ENCODE measurements at places on chromosomes 5 and 9.

DNA sequence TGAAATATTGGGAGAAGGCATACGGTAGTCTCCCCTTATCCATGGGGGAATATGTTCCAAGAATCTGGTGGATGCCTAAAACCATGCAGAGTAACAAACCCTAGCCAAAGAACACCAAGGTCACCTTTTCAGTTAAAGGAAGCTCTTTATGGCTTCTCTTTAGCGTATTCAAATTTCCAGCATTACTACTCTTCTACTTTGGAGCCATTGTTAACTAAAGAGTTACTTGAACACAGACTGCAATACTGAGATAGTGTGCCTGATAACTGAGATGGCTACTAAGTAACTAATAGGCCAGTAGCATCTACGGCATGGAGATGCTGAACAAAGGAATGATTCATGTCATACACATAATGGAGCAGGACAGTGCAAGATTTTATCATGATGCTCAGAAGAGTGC lies 84.5 kb upstream of the SPEF2 start:
- no peak for DNase-seq

DNA sequence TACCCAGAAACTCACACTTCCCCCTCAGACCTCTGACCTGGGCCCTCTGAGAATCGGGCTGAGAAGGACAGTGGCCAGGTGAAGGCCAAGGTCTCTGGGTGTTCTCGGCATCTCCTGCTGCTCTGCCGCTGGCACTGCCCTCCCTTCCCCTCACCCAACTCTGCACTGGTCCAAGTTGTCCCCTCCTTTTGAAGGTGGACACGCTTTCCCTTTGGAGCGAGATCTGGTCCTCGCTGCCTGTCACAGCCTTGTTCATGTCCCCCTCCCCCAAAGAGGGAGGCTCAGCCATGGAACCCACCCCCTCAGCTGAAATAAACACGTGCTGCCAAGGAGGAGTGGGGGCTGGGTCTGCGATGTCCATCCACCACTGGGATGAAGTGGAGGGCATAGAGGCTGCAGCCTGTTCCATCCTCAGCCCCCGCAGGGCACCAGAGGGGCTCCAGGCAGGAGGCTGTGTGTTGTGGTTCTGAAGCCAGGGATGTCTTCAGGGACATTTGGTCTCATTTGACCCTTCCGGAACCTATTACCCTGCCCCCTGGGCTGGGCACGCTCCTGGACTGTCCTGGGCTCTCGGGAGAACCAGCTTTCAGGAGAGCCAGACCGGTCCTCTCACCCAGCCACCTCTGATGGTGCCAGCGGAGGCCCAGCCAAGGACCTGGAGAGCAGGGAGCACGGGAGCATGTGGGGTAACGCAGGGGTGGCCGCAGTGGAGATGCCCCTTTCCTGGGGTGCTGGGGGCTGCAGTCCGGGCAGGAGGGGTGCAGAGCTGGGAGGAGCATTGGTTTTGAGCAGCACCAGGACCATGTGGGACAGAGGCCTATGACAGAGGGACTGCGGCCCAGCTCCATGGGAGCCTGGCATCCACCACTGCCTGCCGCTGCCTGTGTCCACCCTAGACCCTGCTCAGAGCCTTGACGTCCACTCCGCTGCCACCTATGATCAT lies 4.7 kb upstream of the LCN2 start:
- no peak for DNase-seq

DNA sequence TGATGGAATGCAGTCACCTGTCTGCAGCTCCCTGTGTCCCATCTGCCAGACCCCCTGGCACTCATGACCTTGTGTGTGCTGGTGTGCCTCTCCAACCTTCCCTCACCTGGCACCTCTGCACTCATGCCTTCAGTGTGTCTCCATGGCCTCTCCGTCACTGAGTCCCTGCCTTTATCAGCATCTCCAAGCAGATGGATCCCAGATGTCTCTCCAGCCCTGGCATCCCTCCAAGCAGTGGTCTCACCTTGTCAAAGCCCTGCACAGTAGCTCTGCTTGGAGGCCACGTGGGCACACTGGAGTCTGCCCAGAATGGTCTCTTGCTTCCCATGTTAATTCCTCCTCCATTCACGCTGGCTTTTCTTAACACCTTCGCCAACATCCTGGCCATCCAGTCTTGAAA lies 84.8 kb downstream of the DAP start:
- DNase-seq = no peak

DNA sequence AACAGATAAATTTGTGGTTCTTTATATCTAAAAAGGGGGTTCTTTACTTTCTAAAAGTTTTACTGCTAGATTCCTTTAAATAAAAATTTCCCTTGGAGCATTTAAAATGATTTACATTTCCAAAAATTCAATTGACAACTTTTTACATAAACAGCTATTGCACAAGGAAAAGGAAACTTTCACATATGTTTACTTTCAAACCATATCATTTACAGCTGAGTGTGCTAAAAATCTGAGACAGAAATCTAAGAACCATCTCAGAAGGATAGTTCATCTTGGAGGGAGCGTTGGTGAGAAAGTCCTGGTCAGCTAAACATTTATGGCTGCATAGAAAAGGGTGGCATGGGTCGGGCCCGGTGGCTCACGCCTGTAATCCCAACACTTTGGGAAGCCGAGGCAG lies 235.4 kb downstream of the DTWD2 start:
- no peak for DNase-seq

- DNase-seq = no peak
These were observed 78.4 kb downstream of the EBF1 start for GRCh38 chr5:159021136-159021900.

GRCh38 chr5:34499001-34499734 lies 157.0 kb upstream of the RAI14 start:
- no peak for DNase-seq

DNA sequence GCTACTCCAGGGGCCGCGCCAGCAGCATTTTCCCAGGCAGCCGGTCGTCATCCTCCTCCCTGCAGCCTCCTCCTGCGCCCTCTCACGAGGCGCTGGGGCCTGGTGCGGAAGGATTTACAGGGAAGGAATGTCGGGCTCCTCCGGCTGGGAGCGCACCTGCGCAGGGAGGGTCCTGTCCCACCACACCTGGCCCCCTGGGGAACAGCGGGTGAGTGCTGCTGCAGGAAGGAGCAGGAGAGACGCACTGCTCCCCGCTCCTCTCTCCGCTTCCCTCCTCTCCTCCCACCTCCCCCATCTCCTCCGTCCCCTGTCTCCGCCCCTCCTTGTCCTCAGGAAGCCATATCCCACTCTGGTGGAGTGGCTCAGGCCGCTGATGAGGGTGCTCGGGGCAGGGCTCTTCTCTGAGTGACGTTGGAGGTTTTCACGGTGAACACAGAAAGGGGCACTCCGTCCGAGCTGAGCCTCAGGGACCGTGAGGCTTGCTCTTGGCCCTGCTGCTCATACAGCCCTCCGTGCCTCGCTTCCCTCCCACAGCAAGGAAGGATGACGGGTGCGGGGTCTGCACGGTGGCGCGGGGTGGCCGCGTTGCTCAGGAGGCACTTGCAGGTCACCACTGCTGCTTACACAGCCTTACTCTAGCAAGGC lies 31.3 kb downstream of the IRX4 start:
- no peak for DNase-seq

DNA sequence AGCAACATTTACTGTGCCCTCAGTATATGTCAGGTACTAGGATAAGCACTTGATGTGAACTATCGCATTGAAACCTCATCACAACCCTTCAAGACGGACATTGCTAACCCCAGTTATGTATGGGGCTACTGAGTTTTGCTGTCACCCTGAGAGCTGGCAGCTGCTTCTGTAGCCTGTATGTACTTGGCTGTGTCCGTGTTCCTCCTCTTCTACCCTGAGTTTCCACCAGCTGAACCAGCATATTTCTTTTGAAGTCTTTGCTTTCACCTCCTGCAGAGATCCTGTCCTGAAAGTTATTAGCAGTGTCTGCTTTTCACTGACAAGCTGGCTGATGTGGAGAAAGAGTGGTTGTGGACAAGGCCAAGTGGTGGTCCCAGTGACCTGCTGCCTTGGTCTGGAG lies 63.3 kb downstream of the ADGRV1 start:
- no peak for DNase-seq

DNA sequence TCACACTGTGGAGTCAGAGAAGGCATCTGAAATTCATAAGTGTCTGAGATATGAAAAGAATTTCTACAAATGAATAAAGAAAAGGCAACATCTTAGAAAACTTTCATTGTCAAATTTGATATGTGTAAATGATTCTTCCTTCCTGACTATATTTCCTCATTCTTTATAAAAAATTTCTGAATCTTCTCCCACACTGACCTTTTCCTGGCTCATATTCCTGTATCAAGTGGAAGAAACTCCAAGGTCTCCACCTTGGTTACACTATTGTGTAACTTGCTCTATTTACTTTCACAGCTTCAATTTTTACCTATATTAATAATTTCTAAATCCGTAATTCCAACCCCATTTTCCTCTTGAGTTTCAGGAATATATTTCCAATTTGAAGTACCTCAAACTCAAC lies 93.5 kb upstream of the FBXL7 start:
- DNase-seq = no peak

GRCh38 chr5:123448017-123448617 lies 24.9 kb upstream of the CEP120 start:
- no peak for DNase-seq

GRCh38 chr9:89780959-89781358 lies 176.1 kb downstream of the GADD45G start:
- DNase-seq = no peak

- DNase-seq = no peak
These were observed 3.5 kb upstream of the NEK6 start for GRCh38 chr9:124254261-124254682.

GRCh38 chr9:33472171-33472880 lies 1.4 kb downstream of the NOL6 start:
- no peak for DNase-seq

GRCh38 chr5:1465117-1465516 lies 19.9 kb upstream of the SLC6A3 start:
- no peak for DNase-seq

GRCh38 chr5:10366310-10367272 lies 13.1 kb downstream of the MARCHF6 start:
- no peak for DNase-seq

DNA sequence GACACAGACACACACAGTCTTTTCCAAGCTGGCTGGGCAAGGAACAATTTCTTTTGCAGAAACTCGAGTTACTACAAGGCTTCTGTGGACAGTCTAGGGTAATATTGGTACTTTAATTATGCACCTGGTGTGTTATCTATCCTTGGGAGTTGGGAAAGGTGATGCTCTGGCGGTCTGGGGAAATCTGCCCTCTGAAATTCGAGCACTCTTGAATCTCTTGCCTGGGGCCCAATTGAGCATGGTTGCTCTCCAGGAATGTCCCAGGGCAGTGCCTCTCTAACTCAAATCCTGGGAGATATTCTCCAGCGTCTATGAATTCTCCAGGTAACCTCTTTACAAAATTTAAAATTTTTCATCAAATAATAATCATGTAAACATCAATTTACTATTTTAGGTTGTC lies 69.3 kb downstream of the KCNIP1 start:
- no peak for DNase-seq

- no peak for DNase-seq
These were observed 160.3 kb downstream of the HSD17B3 start for GRCh38 chr9:96141666-96142065.

DNA sequence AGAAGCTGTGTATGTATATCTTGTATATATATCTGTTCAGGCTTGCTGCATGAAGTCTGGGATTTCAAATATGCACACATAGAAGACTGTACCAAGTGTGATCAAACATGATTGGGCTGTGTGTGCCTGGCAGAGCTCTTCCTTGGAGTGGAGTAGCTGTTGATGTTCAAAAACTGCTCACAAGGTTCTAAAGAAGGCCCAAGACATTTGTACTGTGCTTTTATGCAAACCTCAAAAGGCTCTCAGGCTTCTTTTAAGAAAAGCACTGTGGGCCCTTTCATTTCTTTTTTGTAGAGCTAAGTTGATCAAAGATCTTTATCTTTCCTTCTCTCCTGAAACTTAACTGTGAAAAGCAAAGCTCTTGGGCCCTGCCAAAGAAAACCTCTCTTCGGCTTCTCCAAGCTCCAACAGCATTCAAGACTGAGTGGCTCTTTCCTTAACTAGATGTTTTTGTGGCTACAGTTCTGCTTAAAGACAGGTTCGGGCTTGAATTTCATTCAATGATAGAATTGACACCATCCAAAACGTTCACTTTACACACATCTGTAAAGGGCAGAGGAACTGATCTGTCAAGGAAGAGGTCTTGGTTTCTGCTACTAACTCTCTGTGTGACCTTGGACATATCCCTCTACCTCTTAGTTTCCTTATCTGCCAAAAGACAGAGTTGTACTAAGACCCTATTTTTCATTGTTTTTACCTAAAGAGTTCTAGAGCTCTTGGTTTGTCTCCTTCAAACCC lies 105.8 kb upstream of the IL6ST start:
- DNase-seq = no peak

DNA sequence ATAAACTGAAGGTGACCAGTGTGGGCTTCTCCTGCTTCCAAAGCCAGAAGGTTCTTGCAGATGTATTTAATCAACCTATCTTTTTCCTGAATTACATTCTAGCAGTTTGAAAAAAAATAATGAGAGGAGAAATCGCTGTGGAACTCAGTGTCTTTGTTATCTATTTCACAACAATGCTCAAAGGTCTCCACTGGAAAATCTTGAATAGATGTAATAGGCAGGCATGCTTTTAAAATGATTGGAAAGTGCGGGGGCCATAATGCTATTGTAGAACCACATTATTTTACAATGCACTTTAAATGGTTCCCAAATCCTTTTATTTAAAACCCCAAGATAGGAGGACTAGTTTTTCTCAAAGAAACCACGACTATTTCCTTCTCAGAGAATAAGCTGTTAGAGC lies 23.3 kb downstream of the ENC1 start:
- DNase-seq = no peak

GRCh38 chr5:14036947-14037346 lies 92.5 kb upstream of the DNAH5 start:
- DNase-seq = no peak

GRCh38 chr5:140090251-140090650 lies 23.7 kb upstream of the PURA start:
- DNase-seq = no peak

- no peak for DNase-seq
These were observed 4.8 kb downstream of the CWC27 start for GRCh38 chr5:64773533-64773932.

DNA sequence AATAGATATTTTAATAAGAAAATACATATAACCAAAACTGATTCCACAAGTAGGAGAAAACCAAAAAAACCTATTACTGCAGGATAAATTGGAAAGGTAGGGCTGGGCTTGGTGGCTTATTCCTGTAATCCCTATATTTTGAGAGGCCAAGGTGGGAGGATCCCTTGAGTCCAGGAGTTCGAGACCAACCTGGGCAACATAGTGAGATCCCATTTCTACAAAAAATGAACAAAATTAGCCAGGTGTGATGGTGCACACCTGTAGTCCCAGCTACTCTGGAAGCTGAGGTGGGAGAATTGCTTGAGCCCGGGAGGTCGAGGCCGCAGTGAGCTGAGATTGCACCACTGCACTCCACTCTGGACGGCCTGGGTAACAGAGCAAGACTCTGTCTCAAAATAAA lies 189.2 kb upstream of the IER5L start:
- DNase-seq = no peak

- DNase-seq = no peak
These were observed 400.0 kb downstream of the CTNND2 start for GRCh38 chr5:11504065-11504885.

GRCh38 chr9:137243626-137244485 lies 2.8 kb downstream of the TUBB4B start:
- DNase-seq = no peak

Data from germinal center (tissue), 1 donor.